Fibroblast of upper back skin (primary cell): ENCODE measurements at places on chromosomes 12 and 14.

- peak; percentile 99 for DNase-seq
Measured at GRCh38 chr14:54652188-54652587, 85.3 kb downstream of the SAMD4A start.

DNA sequence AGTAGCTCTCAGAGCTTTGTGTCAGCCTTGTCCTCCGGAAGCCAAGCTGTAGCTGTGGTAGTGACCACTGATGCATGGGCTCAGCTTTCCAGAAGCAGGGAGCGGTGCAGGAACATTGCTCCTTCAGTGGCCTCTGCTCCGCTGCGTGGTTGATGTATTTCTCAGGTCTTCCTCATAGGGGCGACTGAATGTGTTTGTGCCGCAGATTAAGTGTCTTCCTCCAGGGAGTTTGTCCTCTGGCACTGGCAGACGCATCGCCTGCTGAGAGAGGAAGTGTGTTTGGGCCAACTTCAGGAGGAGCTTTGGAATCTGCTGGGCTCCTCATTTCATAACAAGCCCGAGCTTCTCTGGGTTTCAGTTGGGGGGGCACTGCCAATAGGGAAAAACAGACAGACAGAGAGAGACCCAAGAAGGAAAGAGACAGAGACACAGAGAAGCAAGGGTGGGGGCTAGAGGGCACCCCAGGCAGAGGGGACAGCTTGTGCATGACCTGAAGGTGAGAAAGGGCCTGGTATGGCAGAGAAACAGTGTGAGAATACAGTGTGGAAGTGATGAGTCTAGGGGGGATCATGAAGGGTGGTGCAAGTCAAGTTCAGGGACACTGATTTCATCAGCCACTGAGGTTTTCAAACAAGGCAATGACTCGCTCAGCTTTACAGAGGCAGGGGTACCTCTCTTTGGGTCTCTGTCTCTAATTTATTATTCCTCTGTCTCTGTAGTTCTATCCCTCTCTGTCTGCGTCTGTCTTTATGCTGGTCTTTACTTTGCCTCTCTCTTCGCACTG is 69.4 kb upstream of the PRIMA1 start:
- no peak for DNase-seq

- DNase-seq: peak; percentile 25
Measured at GRCh38 chr12:104458694-104459367, 2.1 kb downstream of the CHST11 start.

- DNase-seq: peak; percentile 98
Measured at GRCh38 chr12:120231316-120232011, 30.6 kb upstream of the RPLP0 start.

GRCh38 chr12:41167701-41168100 is 20.4 kb upstream of the PDZRN4 start:
- no peak for DNase-seq

- no peak for DNase-seq
Measured at GRCh38 chr14:100039903-100040302, 25.3 kb upstream of the EVL start.

DNA sequence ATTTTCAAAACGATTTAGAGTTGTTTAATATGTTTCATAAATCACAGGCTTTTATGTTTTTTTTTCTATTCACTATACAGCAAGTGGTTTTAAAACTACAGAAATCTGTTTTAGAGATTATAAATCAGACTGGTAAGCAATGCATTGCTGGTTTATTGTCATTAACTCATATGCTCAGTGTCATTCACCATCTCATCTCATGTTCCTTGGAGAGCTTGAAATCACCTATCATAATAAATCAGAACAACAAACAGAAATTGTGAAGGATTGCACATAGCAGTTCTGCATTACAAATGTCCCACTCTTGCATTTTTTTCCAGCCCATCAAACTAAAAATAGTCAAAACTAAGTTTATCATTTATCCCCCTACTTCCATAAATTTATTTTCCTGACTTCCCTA is 470.8 kb downstream of the FSCB start:
- DNase-seq: no peak

GRCh38 chr14:35631071-35631805 is 97.3 kb downstream of the INSM2 start:
- peak; percentile 7 for DNase-seq

- no peak for DNase-seq
Measured at GRCh38 chr14:95503365-95504134, 12.9 kb downstream of the SYNE3 start.

- DNase-seq: no peak
Measured at GRCh38 chr12:32854716-32855115, 41.9 kb downstream of the PKP2 start.

- peak; percentile 48 for DNase-seq
Measured at GRCh38 chr14:89027097-89027740, 202.8 kb downstream of the TTC8 start.

GRCh38 chr12:59181196-59181777 is 261.0 kb upstream of the LRIG3 start:
- DNase-seq: no peak

DNA sequence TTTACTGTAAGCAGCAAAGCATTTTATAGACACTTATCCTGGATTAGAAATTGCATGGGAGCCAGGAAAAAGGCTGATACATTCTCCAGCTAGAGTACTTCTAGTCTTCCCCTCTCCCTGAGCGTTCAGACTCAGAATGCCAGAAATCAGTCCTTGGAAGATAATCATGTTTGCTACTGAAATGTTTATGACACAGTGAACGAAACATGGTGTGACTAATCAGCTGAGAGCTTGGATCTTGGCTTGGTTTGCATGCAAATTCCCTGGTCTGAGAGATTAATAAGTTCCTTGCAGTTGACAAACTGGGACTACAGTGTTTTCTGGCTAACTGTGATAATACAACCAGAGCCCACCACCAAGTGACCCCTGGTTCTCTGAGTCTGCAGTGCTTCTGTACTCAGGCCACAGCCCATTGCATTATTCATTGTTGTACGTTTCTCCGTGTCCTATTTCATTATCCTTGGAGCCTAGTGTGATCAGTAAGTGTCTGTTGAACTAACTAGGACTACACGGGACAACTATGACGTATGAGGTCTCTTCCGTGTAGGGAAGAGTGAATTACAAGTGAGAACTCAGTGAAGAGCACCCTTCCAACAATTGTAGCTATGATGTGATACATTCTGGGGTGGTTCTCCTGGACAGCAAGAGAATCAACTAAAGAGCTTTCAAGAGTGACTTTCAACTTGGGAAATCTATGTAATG is 34.6 kb upstream of the EVL start:
- peak; percentile 90 for DNase-seq

- DNase-seq: peak; percentile 4
Measured at GRCh38 chr12:128365651-128366231, 98.8 kb downstream of the TMEM132C start.

DNA sequence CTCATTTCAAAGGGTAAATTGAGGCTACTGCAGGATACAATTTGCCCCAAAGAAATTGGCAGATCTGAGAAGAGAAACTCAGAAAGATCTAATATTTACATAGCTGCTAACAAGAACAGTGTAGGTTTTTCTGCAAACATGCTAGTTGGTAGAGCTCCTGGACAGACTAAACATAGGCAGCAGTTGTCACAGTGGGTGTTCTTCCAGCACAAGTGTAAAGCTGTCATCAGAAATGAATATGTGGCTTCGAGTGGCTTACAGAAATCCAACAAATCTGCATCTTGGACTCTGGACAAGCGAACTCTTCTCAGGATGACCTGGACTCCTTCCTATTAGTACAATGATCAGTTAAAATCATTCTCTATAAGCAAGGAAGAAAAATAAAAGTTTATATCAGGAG is 5.9 kb downstream of the CBX5 start:
- DNase-seq: peak; percentile 30

DNA sequence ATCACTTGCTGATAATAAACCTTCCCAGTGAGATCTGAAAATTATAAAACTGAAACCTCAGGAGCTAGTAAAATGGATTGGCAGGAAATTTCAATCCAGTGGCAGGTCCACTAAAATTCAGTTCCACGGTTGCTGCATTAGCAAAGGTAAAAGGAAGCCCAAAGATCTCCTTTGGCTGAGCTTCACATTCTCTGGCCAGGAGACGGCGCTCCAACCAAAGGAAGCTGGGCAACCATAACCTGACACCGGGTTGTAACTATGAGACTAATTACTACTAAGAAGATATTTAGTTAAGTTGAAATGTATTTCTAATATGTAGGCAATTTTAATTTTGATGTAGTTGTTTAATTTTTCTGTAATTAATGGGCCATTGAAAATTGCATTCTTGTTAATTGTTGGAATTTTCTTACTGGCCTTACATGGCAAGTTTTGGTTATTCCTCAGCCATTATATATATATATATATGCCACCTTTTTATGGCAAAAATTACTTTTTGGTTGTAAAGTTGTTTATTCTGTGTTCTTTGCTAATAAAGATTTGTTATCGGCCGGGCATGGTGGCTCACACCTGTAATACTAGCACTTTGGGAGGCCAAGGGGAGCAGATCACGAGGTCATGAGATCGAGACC is 17.0 kb downstream of the OR8S1 start:
- DNase-seq: peak; percentile 4

GRCh38 chr14:91897106-91897701 is 29.9 kb upstream of the TC2N start:
- no peak for DNase-seq

- DNase-seq: no peak
Measured at GRCh38 chr12:82319276-82319675, 38.9 kb downstream of the CCDC59 start.

DNA sequence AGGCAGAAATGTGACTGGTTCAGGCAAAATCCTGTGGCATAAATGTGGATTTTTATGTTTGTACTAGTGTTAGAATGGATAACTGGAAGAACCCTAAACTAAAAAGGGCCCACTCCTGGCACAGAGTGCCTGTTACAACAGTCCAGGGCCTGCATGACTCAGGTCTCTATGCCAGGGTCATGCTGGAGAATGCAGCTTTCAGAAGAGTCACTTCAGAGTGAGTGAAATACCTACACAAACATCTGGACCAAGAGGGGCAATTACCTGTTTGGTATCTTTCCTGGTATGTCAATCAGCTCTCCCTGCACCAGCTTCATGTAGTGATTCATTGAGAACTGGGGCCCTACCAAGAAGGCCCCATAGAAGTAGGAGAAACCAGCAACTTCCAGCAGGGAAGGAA is 10.0 kb downstream of the EMG1 start:
- no peak for DNase-seq

GRCh38 chr12:94186278-94187241 is 38.2 kb downstream of the PLXNC1 start:
- DNase-seq: peak; percentile 69

DNA sequence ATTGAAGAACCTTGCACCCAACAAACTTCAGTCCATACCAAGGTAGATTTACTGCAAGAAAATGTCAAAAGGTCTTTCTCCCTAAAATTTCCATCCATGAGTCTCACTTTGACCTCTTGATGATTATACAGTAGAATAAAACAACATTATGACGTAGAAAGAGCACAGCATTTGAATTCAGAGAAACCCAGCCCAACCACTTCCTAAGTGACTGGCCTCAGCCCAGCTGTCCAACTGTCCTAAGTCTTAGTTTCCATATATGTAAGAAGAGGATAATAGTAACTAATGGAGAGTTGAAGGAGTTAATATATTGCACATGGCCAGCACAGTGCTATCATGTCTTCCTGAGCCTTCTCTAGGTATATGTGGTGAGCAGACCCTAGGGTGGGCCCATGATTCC is 41.0 kb upstream of the NELL2 start:
- DNase-seq: no peak

DNA sequence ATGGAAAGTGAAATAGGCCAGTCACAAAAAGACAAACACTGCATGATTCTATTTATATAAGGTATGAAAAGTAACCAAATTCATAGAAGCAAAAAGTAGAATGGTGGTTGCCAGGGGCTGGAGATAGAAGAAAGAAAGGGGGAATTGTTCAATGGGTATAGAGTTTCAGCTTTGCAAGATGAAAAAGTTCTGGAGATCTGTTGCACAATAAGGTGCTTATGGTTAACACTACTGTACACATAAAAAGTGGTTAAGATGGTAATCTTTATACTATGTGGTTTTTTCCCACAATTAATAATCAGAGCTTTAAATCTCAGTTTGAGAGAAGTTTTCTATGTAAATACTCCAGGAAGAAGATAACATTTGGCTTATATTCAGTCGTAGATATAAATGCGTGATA is 73.4 kb downstream of the SLC38A4 start:
- no peak for DNase-seq

DNA sequence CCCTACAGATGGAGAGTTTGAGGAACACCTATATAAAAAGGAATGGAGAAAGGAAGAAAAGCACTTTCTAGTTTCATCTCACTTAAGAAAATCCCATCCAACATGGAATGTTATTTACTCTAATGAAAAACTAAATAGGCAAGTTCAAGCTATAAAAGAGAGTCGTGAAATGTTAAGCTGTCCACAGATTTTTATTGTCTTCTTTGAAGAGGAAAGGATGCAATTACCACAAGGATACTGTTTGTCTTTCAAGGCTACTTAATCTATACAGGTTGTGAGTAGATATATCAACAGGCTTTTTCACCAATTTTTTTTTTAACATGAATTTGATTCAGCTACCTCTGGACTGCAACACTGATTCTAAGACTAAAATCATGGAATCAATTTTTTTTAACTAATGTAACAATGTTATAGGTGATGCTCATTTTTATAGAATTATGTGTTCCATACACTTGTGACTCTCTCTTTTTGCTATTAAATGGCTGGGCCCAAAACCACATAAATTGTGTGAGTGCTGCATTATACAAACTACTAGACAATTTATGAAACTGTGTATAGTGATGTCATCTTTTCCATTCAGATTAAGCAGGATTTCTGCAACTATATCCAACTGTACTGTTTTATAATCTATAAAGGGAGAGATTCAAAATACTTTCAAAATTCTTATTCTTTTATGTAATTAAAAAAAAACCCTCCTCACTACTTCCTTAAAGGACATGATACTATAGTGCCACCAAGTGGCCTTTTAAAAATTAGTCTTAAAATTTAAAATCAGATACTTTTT is 26.8 kb upstream of the BMAL2 start:
- DNase-seq: peak; percentile 51
